ENCODE measurements at places on chromosomes 5 and 9.

DNA sequence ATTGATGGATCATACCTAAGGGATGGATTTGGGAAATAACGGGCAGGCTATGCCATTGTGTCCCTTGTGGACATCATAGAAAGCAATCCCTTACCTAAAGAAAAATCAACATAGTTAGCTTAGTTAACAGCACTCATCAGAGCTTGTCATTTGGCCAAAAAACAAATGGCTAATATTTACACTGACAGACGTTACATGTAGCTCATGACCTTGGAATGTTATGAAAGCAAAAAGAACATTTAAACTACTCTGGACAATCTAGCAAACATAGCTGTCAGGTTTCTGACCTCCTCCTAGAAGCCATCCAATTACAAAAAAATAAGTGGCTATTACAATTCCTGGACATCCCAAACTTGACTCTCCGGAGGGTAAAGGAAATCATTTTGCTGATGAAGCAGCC lies 23.8 kb downstream of the TMEM232 start:
- no peak for DNase-seq

- DNase-seq: no peak
Observed at GRCh38 chr9:89661391-89661949, 56.7 kb downstream of the GADD45G start.

GRCh38 chr9:2936221-2936620 lies 92.3 kb upstream of the PUM3 start:
- DNase-seq: no peak

DNA sequence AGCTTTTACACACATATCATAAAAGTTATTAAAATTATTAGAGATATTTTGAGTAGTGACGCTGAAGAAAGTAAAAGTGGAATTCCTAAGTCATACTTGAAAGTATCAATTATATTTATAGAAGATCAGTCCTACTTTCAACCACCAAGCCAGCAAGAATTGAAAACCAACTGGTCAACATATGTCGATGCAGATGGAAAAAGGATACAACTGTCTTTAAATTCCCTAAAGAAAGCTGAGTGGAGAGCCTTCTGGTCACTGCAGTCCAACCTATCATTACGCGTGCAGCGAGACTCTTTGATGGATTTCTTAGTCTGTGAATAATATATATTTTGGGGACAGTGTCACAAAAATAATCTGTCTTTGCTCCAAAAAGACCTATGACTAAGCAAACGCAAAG lies 15.3 kb downstream of the MEF2C start:
- no peak for DNase-seq

Measured in erythroblast (primary cell).